ENCODE measurements at places on chromosomes 1 and 21.

DNA sequence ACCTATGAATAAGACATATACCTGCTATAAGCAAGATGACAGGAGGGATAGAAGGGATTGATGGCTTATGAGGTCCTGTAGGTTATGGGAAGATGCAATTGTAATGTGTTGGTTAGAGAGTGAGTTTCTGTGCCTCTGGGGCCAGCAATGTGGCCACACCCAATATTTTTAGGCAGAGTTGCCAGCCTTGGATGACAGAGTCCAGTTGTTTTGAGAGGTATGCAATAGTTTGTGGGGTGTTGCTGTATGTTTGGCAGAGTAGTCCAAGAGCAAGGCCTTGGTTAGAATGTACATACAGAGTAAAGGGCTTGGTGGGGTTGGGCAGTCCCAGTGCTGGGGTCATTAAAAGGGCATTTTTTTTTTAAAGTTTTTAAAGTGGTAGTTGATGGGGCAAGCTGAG lies 36.6 kb upstream of the PLA2G5 start:
- DNase-seq, result no peak

DNA sequence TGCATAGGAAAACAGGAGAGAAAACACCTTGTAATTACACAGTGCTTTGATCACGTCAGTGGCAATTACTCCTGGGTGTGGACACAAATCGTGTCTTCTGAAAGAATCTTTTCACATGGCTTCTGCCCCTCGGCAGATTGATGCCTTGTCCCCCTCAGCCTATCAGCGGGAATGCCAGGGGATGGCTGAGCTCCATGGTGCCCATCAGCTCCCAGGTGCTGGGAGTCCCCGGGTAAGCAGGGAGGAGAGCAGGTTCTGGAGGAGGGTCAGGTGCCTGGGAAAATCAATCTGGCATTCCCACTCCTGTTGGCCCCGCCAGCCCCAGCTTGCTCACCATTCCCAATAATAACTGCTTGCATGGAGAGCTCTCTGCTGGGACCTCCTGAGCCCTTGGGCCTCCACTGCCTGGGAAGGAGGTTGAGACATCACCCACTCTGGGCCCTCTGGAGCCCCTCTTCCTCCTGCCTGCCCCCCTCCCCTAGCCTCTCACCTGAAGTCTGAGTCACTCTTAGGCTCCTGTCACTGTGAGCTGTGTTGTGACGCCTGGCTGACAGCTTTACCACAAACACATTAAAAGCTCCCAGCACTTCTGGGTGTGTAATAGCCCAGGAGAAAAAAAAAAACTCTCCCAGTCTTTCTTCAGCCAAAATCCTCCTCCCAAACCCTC lies 4.9 kb downstream of the CAMK2N1 start:
- DNase-seq, result no peak

DNA sequence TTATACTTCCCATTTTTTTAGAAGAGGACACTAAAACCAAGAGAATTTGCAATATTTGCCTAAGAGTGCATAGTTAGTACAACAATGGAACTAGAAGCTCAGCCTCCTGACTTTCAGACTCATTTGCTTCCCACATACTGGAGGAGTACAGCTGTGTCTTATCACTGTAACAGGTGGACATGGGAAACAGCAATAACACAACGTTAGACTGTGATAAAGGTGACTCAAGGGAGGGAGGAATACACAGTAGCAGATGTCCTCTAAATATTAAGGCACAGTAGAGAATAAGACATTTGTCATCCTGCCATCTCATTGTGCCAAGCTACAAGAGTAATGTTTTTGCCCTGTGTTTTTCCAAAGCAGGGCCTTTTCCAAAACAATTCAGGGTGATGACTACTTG lies 55.4 kb upstream of the JAK1 start:
- no peak for DNase-seq

DNA sequence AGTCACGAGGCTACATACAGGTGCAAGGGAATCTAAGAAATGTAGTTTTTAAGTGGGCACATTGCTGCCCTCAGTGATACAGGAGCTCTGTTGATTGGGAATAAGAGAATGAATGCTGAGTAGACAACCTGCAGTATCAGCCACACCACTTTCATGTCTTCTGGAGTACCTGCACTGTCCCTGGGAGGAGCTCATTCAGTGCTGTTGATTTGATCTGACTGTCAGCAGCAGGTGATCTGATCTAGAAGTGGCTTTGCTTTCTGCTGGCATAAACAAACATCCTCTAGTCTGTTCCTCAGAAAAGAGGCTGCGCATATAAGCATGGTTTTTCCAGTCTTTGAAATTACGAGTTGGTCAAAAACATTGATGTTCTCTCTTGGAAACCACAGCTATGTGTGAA lies 35.5 kb upstream of the LRRC52 start:
- DNase-seq, result no peak

DNA sequence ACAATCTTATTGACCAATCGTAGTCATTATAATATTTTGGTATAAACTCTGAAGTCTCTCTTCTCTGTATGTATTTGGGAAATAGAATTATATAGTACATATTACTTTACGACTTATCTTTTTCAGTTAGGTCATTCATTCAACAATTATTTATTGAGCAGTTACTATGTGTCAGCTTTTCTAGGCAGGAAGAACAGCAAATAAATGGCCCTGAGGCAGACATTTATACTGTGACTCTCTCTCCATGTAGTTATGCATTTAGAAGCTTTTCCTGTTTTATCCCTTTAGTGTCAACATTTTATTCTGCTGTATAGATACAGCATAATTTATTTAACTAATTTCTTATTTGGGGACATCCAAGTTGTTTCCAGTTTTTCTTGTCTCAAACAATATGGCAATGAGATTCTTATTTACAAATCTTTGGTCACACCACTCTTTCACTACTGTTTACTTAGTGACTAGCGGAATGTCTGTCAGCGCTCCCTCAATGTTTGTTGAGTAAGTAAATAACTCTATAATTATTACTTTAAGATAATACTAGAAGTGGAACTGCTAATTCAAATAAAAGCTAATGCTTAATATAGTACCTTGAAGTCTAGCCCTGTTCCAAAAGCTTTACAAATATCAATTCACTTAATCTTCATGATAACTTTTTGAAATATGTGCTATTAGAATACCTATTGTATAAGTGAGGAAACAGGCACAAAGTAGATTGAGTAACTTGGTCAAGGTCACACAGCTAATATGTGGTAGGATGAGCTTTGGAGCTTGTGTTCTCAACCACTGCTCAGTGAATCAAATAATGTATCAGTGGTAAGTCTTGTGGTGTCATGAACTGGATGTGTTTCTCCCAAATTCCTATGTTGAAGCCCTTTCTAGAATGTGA lies 465.6 kb downstream of the SIPA1L2 start:
- no peak for DNase-seq
